ENCODE measurements at places on chromosomes 6 and 20. TPM values are rescaled to one million over a fixed set of nuclear protein-coding genes. Genes with fewer than 3 reads are reported as not detected.

GINM1 gene
- 68.1 TPM for total RNA-seq

SMLR1 gene
- not detected for total RNA-seq

CST4 gene
- total RNA-seq, result not detected

RHAG gene
- total RNA-seq, result not detected

PMEPA1 gene
- 167 TPM for total RNA-seq

AARS2 gene
- total RNA-seq, result 7.0 TPM

CUL7 gene
- 11.0 TPM for total RNA-seq

AVP gene
- not detected for total RNA-seq

HLA-DRA gene
- total RNA-seq, result 274 TPM

GRCh38 chr6:118580585-118581419, 32.7 kb downstream of the PLN start:
- H3K27me3 ChIP-seq, result no peaks in the 10 kb centered on the region
- no peaks in the 10 kb centered on the region for H3K4me1 ChIP-seq
- H3K36me3 ChIP-seq, result no peaks in the 10 kb centered on the region
- no peak overlapping the region for H3K4me3 ChIP-seq
- no peak overlapping the region for H3K27ac ChIP-seq

GRCh38 chr6:34938268-34938667, 49.2 kb downstream of the ANKS1A start:
- peaks cover 5% of the 10 kb centered on the region for H3K4me1 ChIP-seq
- no peaks in the 10 kb centered on the region for H3K36me3 ChIP-seq
- no peak for DNase-seq

DNA sequence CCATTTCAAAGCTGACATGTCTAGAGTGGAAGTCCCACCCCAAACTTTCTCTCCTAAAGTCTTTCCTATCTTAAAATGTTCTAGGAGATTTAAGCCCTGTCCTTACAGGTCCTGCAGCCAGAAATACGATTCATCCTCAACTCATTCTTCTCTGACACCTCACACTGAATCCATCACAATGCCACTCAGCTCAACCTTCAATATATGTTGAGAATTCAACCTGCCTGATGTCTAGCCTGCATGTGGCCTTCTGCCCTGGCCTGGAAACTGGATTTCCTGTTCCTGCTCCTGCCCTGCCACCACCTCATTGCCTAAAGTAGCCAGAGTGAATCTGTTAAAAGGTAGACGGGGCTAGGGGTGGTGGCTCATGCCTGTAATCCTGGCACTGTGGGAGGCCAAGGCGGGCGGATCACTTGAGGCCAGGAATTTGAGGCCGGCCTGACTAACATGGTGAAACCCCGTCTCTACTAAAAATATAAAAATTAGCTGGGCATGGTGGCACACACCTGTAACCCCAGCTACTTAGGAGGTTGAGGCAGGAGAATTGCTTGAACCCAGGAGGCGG, 345.9 kb downstream of the CDH26 start:
- no peak overlapping the region for H3K27ac ChIP-seq
- no peaks in the 10 kb centered on the region for H3K27me3 ChIP-seq
- no peak for DNase-seq
- no peaks in the 10 kb centered on the region for H3K36me3 ChIP-seq

DNA sequence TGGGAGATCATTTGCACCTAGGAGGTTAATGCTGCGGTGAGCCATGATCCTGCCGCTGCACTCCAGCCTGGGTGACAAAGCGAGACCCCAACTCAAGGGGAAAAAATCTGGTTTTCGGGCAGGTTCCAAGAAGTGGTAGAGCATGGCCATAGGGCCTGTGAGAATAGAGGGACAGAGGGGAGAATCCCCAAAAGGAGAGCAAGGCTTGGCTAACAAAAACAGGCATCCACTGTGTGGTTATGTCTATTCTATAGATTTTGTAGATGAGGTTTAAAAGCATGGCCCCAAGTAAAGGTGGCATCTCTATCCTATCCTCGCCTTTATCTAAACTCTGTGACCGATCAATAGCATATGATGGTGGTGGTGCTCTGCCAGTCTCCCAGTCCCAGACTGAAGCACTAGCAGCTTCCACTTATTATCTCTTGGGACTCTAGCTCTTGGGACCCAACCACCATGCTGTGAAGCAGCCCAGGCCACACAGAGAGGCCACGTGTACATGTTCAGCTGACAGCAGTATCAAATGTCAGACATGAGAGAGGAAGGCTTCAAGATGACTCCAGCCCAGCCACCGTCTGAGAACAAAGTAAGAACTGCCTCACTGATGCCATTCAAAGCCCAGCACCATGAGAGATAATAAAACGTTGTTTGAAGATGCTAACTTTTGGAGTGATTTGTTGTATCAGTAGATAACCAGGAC, 27.7 kb downstream of the EIF2S2 start:
- H3K36me3 ChIP-seq, result peaks cover 3% of the 10 kb centered on the region
- no peak overlapping the region for H3K27ac ChIP-seq
- no peak for DNase-seq
- H3K27me3 ChIP-seq, result no peaks in the 10 kb centered on the region
- no peaks in the 10 kb centered on the region for H3K4me1 ChIP-seq

- DNase-seq, result no peak
- H3K4me1 ChIP-seq, result no peaks in the 10 kb centered on the region
- H3K27me3 ChIP-seq, result no peaks in the 10 kb centered on the region
- H3K27ac ChIP-seq, result no peak overlapping the region
- no peak overlapping the region for H3K4me3 ChIP-seq
These were observed 143.5 kb upstream of the MOCS1 start for GRCh38 chr6:40077736-40078135.

DNA sequence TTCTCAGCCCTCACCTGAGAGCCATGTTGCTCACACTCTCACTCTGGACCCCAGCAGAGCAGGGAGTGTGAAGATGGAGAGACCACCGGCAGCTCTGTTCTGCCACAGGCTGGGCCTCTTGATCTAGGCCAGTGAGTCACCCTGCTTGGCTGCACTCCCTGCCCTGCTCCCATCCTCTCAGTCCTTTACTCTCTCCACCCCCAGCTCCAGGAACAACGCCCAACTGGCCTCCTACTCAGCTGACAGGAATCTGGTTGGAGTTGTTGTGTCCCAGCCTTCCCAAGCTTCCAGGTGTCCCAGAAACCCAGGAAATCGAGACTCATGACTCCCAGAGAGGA, at the start of gene PSORS1C1:
TSS of gene PSORS1C1 (plus strand) at position 260 of the 338 bp plus-strand sequence. CDS start 14,833 bp downstream, outside the sequence.
- H3K4me1 ChIP-seq, result no peaks in the 10 kb centered on the region
- H3K36me3 ChIP-seq, result no peaks in the 10 kb centered on the region
- H3K27ac ChIP-seq, result no peak within 1 kb of the TSS
- peak; percentile 95 for DNase-seq
- H3K27me3 ChIP-seq, result no peaks in the 10 kb centered on the region

DNA sequence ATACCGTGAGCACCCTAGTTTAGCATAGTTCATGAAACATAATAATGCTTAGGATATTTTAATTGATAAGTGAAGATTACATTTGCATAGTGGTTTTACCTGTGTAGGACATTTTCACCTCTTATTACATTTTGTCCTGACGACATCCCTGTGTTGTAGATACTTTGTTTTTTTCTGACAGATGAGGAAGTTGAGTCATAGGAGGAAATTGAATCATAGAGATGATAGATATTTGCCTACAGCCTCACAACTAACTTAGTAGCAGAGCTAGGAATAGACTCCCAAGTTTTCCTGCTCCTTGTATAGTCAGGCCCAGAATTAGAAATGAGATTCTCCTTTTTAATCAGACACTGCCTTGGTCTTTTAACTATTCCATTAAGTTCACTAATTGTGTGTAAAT, 100.5 kb upstream of the SUPT3H start:
- H3K36me3 ChIP-seq, result no peaks in the 10 kb centered on the region
- no peak overlapping the region for H3K27ac ChIP-seq
- DNase-seq, result no peak

DNA sequence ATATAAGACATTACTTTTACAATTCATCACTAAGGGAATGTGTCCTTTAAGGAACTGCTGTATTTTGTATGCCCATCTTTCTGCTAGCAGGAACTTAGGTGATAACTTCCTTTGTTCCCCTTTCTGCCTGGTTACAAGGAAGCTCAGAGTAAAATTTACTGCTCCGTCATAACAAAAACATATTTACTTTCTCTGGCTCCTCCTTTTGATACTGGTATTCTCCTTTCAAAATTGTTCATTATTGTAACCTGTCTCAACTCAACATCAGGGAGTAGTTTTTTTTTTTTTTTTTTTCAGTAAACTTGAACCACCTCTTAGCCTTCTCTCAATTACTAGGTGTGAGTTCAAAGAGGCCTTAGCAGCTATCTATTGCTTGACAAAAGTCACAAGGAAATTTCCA, 37.1 kb downstream of the RIPOR2 start:
- no peaks in the 10 kb centered on the region for H3K36me3 ChIP-seq
- no peak for DNase-seq
- no peaks in the 10 kb centered on the region for H3K4me1 ChIP-seq
- no peak overlapping the region for H3K27ac ChIP-seq

GRCh38 chr6:133436652-133437051, 195.5 kb downstream of the EYA4 start:
- H3K27me3 ChIP-seq, result no peaks in the 10 kb centered on the region
- no peak overlapping the region for H3K4me3 ChIP-seq
- no peaks in the 10 kb centered on the region for H3K36me3 ChIP-seq
- no peaks in the 10 kb centered on the region for H3K4me1 ChIP-seq

GRCh38 chr6:32439139-32439538, 548 bp upstream of the HLA-DRA start:
- no peaks in the 10 kb centered on the region for H3K27me3 ChIP-seq
- H3K4me3 ChIP-seq, result no peak overlapping the region
- H3K27ac ChIP-seq, result no peak overlapping the region
- no peak for DNase-seq
- no peaks in the 10 kb centered on the region for H3K4me1 ChIP-seq
- no peaks in the 10 kb centered on the region for H3K36me3 ChIP-seq

- H3K27me3 ChIP-seq, result no peaks in the 10 kb centered on the region
- DNase-seq, result no peak
- H3K4me3 ChIP-seq, result no peak overlapping the region
- H3K27ac ChIP-seq, result no peak overlapping the region
- H3K36me3 ChIP-seq, result no peaks in the 10 kb centered on the region
These were observed 70.9 kb upstream of the HLA-E start for GRCh38 chr6:30418448-30418847.

- no peaks in the 10 kb centered on the region for H3K27me3 ChIP-seq
- no peaks in the 10 kb centered on the region for H3K4me1 ChIP-seq
- no peak overlapping the region for H3K4me3 ChIP-seq
- no peaks in the 10 kb centered on the region for H3K36me3 ChIP-seq
- no peak overlapping the region for H3K27ac ChIP-seq
- no peak for DNase-seq
These were observed 38.8 kb downstream of the SUMO4 start for GRCh38 chr6:149438855-149439254.

- DNase-seq, result no peak
- no peaks in the 10 kb centered on the region for H3K27me3 ChIP-seq
- no peaks in the 10 kb centered on the region for H3K4me1 ChIP-seq
- no peaks in the 10 kb centered on the region for H3K36me3 ChIP-seq
These were observed 215.7 kb downstream of the CDC5L start for GRCh38 chr6:44603044-44603686.

DNA sequence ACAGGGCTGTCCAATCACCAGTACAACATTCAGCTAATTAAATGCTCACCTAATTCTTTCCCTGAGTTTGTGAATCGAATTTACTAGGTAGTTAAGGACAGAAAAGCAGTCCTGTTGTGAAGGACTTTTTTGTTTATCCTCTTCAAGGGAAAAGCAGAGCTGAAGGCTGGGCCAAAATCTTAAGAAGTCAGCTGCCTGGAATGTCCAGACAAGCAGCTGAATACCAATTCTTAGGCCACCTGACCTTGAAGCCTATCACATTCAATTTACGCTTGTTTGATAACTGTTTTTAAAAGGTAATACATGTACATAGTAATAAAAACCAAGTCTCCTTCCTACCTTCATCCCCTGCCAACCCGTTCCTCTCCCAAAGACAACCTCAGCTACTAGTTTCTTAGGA, 56.4 kb downstream of the UQCC1 start:
- DNase-seq, result no peak
- peaks cover 4% of the 10 kb centered on the region for H3K36me3 ChIP-seq
- no peaks in the 10 kb centered on the region for H3K27me3 ChIP-seq
- no peak overlapping the region for H3K27ac ChIP-seq

GRCh38 chr20:63836458-63837344, 5.6 kb upstream of the ZBTB46 start:
- no peaks in the 10 kb centered on the region for H3K36me3 ChIP-seq
- H3K4me1 ChIP-seq, result no peaks in the 10 kb centered on the region
- no peaks in the 10 kb centered on the region for H3K27me3 ChIP-seq
- DNase-seq, result no peak
- H3K4me3 ChIP-seq, result no peak overlapping the region

DNA sequence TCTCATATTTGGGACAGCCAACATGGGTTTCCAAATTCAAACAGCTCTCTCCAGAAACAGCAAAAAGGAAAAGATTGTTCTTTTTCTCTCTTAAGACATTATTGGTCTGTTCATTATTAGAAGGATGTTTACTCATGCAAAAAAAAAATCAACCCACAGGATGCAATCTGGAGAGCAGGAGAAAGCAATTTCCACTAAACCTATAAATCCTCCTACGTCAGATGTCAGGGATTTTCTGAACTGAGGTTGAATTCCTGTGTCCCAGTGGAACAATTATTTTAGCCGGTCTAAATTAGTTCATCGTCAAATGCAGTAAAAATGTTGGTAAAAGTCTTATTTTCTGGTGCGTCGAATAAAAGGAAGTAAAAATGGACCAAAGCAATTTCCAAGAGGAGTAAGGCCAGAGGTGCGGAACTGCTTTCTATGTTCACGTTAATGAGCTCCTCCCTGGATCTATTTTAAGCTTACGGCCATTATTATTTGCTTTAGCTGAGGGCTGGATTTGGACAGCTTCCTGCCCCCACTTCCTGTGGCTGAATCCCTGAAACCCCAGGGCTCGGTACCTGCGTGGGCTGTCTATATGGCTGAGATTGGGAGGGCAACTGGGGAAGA, at the start of gene GABRR1:
TSS of gene GABRR1 (minus strand) at position 60 of the 612 bp plus-strand sequence. CDS start at position 24, 36 bp downstream.
- H3K36me3 ChIP-seq, result no peaks in the 10 kb centered on the region
- peaks cover 2% of the 10 kb centered on the region for H3K4me1 ChIP-seq
- H3K27me3 ChIP-seq, result no peaks in the 10 kb centered on the region
- H3K4me3 ChIP-seq, result no peak within 1 kb of the TSS
- DNase-seq, result no peak
- no peak within 1 kb of the TSS for H3K27ac ChIP-seq

DNA sequence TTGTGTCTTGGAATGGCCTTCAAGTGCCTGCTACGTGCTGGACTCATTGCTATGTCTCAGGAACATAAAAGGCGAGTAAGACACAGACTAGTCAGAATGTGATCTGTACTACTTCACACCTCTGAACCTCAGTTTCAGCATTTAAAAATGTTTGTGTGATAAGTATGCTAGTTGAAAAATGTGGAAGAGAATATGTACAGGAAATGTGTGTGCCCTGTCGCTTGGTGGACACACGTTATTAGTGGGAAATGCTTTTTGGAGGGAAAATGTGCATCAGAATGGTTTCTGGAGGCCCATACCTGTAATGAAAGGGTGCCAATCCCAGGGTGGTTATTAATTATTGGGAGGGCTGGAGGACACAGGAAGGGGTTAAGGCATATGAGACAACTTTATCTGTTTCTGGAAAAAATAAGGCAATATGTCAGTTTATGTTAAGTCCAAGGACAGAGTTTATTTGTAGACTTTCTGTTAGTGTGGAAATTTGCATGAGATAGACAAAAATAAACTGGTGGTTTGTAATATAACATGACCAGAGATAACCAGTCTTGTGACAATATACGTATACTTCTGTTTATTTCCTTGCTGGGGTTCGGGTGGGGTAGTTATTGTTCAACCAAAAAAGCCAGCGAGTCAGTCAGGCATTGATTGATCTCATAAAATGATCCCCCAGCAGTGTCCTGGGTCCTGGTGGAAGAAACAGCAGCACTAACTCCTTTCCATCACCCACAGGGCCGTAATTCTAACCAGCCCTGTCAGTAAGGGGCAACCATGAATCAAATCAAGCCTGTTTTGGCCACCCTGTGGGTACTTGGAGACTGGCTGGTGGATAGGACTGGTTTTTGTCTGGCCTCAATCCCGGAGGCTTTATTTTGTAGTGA, 117.9 kb downstream of the JARID2 start:
- H3K36me3 ChIP-seq, result no peaks in the 10 kb centered on the region
- H3K4me1 ChIP-seq, result no peaks in the 10 kb centered on the region
- H3K27ac ChIP-seq, result no peak overlapping the region

Measured in aorta (tissue), 5 donors.